Cardiac muscle cell (in vitro differentiated cells and primary cell): ENCODE measurements at places on chromosomes 13 and 19. TPM values are rescaled to one million over a fixed set of nuclear protein-coding genes. Genes with fewer than 3 reads are reported as not detected.

ZNF208 gene
- not detected in 2 replicates for total RNA-seq

GRCh38 chr13:49057176-49057575 lies 81.5 kb downstream of the FNDC3A start:
- DNase-seq: peak; percentile 37

GRCh38 chr19:10551698-10552301 lies 8.1 kb downstream of the ATG4D start:
- peak; percentile 45 for DNase-seq

GRCh38 chr19:23286477-23286876 lies 36.3 kb upstream of the ZNF724 start:
- DNase-seq: no peak

- DNase-seq: peak; percentile 66
Observed at GRCh38 chr19:50465986-50466705, 10.2 kb upstream of the EMC10 start.

GRCh38 chr19:5434970-5435641 lies 20.1 kb upstream of the ZNRF4 start:
- DNase-seq: no peak

DNA sequence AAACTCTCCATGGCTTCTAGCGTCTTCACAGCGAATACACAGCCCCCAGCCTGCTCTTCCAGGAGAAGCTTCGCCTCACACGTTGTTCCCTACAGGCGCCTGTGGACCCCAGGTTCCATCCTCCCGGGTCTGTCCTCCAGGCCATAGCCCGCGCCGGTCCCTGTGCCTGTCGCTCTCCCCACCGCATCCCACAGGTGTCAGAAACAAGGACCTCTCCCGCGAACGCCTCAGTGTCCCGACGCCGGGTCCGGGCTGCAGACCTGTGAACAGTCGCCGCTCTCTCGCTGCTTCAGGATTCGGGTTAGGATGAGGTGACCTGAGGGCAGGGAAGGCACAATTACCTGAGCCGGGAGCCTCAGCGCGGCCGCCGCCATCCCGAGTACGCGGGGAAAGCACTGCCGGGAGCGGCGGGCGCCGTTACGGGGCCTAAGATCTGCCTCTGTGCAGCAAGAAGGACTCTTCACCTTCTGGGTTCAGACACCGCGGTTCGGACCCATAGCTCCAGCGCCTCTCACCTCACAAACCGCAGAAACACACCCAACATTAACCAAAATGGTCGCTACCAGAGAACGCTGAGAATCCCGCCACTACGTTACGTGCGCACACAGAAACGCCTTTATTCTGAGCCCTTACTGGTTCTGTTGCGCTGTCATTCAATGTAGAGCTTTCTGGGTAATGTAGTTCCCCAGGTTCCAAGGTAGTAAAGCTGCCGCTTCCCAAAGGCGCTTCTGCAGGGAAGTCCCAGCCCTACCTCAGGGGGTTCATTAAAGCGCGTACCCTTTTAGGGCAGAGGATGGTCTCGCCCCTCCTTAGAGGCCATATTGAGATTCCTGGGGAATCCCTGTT lies at the start of gene ZNF418:
Gene ZNF418, minus strand, starts transcription at position 583 of the 846 bp plus-strand sequence. CDS start 1,580 bp downstream, outside the sequence.
- peak; percentile 89 for DNase-seq

- DNase-seq: no peak
Observed at GRCh38 chr13:19726611-19727010, 56.1 kb downstream of the PSPC1 start.

IFNL1 gene
- not detected in 2 replicates for total RNA-seq

DNA sequence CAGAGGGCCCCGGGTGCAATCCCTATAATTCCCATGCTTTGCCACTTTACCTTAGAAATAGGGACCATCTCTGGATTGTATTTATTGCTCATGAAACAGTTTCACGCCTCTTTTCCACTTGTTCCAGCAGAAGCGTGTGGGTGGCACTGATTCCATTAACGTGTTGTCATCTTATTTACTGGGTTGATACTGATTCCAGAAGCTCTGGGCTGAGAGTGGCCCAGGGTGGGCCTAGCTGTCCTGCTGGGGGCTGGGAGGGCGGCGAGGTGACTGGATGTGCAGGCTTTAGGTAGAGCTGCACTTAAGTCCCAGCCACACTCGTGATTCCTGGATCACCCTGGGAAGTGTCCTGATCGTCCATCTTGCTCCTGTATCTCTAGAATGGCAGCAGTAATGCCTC lies 155.0 kb downstream of the TEX29 start:
- DNase-seq: no peak

GRCh38 chr13:62433660-62434059 lies 1018.0 kb upstream of the PCDH20 start:
- no peak for DNase-seq

PLVAP gene
- total RNA-seq: 2.1 and 4.3 TPM in 2 replicates
